Activated CD8-positive, alpha-beta memory T cell treated with anti-CD3 and anti-CD28 coated beads, Interleukin-2, amount 50 U/mL, for 48 hours (primary cell): ENCODE measurements at places on chromosomes 5 and 9.

DNA sequence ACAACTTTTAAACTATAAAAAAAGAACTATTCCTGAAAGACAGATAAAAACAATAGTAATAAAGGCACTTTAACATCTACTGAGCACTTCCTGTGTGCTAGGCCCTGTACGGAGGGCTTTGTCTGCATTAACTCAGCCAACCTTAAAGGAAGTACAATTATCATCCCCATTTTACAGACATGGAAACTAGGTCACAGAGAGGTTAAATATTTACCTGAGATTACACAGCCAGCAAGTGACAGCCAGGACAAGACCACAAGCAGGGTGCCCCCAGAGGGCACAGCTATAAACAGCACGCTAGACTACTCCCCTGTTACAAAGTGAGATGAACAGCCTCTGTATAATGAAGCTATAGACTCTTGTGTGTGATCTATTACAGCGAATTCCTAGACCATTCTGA lies 25.5 kb downstream of the DDX31 start:
- no peak for DNase-seq

DNA sequence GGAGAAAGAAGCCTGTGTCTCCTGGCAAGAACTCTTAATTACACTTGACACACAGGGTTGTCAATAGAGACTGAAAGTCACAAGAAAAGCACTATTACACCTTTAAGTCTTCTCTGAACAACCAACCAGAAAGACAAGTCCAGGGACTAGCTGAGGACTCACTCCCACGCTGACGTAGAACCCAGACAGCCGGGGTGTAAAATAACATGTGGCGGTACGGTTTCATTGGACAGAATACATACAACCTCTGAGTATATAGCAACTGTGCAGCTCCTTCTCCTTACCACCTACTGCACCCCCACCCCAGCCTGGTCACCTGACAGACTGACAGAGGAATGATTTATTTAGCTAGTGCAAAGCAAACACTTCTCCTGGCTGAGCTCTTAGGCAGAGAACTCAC lies 103.4 kb upstream of the RASEF start:
- no peak for DNase-seq

- no peak for DNase-seq
Measured at GRCh38 chr9:107067739-107068416, 204.9 kb downstream of the ZNF462 start.

GRCh38 chr5:82584631-82585030 lies 306.5 kb upstream of the RPS23 start:
- no peak for DNase-seq
